ENCODE measurements at places on chromosomes 2 and 18.
A peak's percentile ranks its signal among the peaks of the same experiment; 100 is the strongest.

DNA sequence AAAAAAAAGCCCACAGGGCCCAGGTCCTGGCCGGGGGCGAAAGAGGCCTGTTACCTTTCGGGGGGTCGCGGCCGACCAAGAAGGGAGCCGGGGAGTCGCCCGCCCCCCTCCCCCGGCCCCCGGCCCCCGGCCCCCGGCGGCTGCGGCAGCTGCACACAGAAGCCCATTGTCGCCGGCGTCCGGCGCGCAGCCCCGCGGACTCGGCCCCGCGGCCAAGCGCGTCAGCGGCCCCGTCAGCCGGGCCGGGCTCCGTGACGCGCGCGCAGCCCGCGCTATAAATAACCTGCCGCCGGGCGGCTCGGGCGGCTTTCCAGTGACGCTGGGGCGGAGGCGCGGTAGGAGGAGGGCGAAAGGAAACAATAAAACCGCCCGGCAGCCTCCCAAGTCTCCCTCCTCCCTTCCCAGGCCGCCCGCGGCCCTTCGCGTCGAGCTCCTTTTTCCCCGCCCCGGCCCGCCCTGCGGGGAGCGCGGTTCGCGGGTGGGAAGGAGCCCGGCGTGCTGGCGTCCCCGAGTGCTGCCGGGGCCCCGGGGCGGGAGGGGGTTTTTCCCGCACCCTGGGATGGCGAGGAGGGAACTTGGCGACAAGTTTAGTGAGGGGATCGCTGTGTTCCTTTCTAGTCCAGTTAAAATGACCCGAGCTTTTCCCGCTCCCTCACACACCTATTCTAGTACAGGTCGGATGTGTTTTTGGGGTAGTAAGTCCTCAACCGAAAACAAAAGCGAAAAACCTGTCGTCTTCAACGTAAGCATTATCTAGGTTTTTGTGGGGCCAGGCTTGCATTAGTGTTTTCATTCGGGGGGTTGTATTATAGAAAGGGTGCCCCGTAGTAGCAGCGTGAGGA is 10.0 kb upstream of the NR4A2 start:
- peak; percentile 65 for DNase-seq

GRCh38 chr2:145157741-145158591 is 638.0 kb upstream of the ZEB2 start:
- DNase-seq = no peak

- DNase-seq = no peak
These were observed 91.5 kb downstream of the RAD51AP2 start for GRCh38 chr2:17426743-17427142.

DNA sequence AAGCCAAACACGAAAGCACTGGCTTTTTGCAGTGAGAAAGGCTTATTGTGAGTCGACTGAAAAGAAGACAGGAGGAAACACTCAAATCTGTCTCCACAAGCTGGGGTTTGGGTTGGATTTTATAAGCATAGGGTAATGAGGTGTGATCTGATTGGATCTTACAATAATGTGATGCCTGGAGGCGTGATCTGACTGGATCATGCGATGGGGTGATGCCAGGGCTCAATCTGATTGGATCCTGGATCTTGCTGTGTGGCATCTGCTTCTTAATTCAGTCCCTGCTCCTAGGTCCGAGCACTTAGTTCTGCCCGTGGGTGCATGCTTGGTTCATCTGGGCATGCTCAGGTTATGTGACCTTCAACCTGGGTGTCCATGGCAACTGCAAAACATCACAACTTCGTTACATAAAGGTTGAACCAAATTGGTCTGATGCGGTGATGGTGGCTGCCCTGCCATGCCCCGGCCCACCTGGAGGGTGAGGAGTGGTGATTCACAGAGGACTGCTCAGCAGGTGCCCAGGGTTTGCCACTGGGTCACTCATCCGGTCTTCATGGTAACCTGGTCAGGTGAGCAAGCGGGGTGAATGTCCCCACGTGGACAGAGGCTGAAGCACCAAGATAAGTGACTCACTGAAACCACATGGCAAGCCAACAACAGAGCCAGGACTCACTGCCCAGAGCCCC is 111.0 kb downstream of the KCNF1 start:
- no peak for DNase-seq

DNA sequence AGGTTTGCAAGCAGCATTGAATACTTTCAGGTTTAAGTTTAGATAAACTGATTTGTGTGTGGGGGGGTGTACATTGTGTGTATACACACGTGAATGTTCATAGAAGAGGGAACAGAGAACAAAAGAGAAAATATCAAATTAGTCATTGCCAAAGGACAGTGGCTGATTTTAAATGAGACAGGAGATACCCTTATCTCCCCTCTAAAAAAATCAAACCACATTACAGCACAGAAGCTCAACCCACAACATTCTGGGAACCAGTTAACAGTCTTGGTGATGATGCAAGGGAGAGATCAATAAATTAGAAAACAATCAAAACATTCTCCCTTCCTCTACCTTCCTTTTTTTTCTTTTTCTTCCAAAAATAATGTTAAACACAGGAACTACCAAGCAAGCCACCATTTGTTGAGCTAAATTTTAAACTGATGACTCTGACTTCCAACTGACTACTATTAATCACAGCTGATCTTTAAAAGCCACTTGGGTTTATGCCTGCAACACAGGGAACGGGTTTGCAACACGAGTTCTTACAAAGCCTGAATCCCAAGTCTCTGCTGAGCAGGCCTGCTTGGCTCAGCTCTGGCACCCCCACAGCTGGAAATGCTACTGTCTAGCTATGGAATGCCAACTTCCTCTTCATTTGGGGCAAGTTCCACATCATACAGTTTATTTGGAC is 119.2 kb upstream of the ACVR1C start:
- no peak for DNase-seq

GRCh38 chr2:223027442-223027841 is 24.5 kb upstream of the KCNE4 start:
- no peak for DNase-seq

DNA sequence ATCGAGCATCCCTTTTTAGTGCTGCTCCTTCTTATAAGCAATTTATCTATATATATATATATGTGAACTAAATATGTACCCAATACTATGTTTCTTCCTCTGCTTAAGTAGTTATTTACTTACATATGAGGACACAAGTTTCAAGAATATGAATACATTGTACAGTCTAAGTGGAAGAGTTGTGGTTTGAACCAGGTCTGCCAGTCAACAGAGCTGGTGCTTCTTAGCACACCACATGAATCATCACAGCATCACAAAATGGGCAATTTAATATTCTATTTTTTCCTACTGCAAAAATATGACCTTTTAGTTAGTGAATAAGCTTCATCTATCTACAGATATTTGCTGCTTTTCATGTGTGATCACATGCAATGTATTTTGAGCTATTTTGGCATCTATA is 64.4 kb upstream of the SPAG16 start:
- DNase-seq = no peak

GRCh38 chr2:105578166-105578565 is 166.5 kb upstream of the NCK2 start:
- DNase-seq = no peak

DNA sequence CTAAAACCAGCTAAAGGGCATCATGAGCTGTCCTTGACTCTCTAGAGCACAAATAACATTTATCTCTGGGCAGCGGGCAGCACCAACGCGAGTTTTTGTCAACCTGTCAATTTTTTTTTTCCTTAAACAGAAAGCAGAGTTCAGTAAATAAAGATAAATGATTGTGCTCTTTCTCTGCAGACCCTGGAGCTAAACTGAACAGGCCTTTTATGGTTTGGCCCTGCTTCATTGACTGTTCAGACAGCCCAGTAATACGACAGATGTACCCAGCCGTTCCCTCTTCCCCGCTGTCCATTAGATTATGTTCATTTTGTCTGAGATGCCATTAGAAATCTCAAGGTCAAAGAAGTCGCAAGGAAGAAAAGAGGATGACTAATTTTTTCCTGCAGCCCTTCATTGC is 280.5 kb upstream of the PIK3C3 start:
- no peak for DNase-seq

All from esophagus squamous epithelium (tissue), 5 donors.